Activated naive CD4-positive, alpha-beta T cell (primary cell): ENCODE measurements at places on chromosomes 6 and 20.

- DNase-seq: no peak
Measured at GRCh38 chr6:36065916-36066315, 38.3 kb downstream of the MAPK14 start.

DNA sequence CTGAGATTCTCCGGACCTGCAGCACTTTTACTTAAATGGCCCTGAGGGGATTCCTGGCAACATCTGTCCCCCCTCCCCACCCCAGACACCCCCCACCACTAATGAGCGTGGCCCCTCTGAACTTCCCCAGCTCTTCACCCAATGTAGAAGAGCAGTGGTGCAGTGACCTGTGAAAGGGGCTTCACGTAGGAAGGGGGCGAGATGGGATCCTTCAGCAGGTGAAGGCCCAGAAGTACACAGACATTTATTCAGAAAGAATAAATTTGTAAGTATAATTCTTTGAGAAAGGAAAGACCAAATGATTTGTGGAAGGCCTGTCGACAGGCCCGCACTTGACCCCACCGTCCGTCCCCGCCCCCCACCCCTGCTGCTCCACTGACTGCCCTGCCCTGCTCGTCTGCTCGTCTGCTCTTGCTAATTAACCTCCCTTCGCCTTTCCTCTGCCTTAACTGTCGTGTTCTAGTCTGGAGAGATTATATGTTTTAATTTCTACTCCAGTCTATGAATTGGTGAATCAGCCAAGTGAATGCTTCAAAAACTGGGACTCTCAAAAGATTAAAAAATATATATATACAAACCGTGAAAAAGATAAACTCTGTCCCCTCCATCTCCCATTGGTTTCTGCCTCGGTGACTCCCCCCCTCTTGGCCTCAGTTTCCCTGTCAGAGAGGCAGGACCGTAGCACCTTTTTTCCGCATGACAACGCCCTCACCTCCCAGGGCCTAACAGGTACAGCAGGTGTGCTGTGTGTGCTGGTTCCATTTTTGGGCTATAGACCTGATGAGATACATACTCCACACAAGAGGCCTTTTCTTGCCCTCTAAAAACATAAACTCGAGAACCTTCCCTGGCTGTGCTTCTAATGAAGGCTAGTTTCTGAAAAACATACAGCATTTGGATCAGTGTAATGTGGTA lies 49.2 kb downstream of the GNAS start:
- no peak for DNase-seq

DNA sequence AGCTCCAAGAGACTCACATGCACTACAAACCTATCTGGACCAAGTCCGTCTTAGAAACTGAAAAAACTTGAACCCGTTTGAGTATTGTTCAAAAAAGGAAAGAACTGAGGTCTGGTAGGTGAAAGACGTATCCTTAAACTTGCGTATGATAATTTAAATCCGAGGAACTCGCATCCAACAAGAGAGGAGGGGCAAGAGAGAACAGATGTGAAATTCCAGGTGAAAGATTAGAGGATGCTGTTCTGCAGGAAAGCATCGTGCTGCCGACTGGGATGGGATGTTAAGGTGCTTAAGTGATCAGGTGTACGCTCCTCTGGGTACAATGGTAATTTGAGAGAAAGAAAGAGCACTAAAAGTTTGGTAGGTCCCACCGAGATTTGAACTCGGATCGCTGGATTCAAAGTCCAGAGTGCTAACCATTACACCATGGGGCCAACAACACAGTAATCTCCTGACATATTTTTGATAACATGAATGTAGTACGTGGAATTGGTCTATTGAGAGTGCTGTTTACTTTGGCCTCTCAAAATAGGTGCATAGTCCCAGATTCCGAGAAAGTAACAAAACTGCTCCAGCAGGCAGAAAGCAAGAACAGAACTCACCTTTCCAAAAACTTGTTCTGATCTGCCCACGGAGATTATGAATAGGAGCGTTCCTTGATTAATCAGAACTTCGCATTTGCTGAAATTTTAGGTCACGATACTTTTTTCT lies 53.5 kb upstream of the BTN3A2 start:
- DNase-seq: peak; percentile 19

GRCh38 chr6:36821581-36822335 lies 17.5 kb downstream of the CPNE5 start:
- no peak for DNase-seq

- no peak for DNase-seq
Measured at GRCh38 chr6:150651808-150652470, 52.3 kb downstream of the PLEKHG1 start.
